ENCODE measurements at places on chromosomes 5 and 9. TPM values are rescaled to one million over a fixed set of nuclear protein-coding genes. Genes with fewer than 3 reads are reported as not detected.

GRCh38 chr9:116674210-116674980, 12.7 kb upstream of the TRIM32 start:
- no peak for DNase-seq

The QRFP gene
- not detected for total RNA-seq

DNA sequence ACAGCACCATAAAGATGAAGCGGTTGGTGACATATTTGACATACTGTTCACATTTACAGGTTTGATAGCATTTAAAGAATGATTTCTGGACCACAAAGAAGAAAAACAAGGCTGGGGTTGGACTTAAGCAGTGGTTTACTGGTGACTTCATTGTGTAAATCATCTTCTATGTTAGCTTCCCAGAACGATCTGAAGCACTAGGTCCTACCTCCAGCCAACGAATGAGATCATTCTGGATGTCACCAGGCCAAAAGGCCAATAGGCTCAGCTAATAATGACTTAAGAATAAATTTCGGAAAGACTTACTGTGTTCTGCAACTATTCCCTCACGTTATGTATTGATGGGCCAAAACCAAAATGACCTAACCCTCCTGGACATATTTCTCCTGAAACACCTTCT, 675.3 kb upstream of the CCNG1 start:
- peak; percentile 39 for DNase-seq

The PCSK5 gene
- total RNA-seq: 13.3 TPM

DNA sequence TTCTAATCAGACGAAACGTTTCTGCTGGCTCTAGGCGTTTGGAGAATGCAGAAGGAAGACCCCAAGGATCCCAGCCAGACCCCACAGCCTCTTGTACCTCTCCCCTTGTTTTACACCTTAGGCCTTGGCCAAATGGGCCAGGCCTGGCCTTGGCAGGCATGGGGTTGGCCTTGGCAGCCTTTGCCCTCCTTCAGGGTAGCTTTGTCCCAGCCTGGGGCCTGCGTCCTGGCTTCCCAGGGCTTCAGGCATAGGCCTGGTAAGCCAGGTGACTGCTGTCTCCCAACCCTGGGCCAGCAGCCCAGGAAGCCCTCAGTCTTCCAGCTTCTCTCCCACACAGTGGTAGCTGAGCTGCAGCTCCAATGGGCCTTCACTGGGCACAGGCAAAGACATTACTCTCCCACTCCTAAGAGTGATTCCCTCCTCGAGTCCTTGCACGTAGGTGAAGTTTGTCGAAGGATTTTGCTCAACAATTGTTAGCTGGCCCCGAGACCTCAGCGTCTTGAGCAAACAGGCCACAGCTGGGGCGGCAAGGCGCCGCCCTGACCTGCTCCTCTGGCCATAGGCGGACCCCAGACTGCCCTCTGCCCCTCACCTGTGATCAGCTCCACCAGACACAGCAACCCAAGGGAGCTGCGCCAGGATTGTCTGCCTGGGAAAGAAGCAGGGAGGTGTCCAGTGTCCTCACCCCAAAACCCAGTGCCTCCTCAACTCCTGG, 1.1 kb upstream of the PITX1 start:
- DNase-seq: peak; percentile 73

DNA sequence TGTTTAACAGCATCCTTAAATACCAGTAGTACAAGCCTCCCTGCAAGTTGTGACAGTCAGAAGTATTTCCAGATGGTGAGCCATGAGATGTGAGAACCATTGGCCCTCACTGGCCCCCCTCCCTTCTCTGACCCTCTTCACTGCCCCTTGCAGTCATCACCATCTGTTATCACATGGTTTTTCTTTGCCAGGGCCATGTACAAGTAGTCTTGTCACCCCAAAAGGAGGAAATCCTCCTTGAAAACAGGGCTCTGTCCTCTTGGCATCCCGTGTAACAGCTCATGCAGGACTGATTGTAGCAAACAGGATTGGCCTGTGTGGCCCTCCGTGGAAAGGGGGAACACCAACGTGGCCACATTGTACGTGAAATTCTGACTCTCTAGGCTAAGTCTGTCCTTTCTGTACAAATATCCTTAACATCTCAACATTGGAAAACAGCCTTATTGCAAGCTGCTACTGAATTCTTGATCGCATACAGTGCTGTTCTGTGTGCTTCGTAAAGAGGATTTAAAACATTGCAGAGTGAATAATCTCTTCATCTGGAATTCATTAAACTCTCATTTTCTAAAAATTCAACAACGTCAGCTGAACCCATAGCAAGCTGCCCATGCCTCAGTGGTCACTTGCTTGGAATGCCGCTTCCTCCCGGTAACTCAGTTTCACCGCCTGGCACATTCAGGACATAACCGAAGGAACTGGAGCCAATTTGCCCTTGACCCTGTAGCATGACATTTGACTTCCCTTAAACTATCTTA, 171.7 kb downstream of the ATPSCKMT start:
- DNase-seq: no peak

The OLFM1 gene
- total RNA-seq: under 0.01 TPM

GRCh38 chr5:35285435-35285834, 55.1 kb upstream of the PRLR start:
- no peak for DNase-seq

- DNase-seq: no peak
These were observed 172.9 kb downstream of the CFAP90 start for GRCh38 chr5:7678030-7678429.

DNA sequence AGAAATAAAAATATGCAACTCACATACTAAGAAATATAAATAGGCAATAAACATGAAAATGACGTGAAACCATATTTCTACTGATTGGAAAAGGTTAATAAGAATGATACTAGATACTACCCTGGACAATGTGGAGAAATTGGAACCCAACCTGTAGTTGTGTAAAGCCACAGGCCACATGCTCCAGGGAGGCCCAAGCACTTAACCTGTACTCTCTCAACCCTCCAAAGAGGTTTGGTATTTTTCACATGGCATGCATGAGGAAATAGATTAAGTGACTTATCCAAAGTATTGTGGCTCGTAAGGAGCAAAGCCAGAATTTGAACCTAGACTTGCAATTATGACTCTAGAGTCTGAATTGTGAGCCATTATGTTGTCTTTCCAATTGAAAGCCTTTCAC, 13.4 kb downstream of the LIFR start:
- DNase-seq: no peak

DNA sequence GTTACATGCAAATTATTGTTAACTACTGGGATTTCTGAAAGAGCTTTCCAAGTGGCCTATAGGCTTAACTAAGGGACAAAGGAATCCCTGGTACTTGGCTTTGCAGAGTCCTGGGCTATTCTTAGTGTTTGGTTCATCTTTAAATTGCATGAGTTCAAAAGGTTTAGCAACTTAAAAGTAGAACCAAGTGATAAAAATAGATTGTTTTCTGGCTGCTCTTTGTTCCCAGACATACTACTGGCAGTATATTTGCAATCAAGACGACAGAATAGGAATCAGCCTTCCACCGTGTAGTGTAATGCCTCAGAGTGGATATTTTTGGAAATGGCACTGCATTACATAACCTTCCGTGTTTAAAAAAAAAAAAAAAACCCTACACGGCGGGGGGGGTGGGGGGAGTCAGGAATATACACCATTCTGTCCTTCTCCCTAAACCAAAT, 1.0 kb downstream of the NREP start:
- DNase-seq: peak; percentile 50

The FGF10 gene
- 1.8 TPM for total RNA-seq

GRCh38 chr9:25918761-25919160, 240.5 kb upstream of the TUSC1 start:
- no peak for DNase-seq

- DNase-seq: no peak
These were observed 167.6 kb upstream of the WWC1 start for GRCh38 chr5:168123631-168124528.

The TMEM174 gene
- not detected for total RNA-seq

GRCh38 chr9:126291925-126292324, 34.7 kb upstream of the MVB12B start:
- no peak for DNase-seq

DNA sequence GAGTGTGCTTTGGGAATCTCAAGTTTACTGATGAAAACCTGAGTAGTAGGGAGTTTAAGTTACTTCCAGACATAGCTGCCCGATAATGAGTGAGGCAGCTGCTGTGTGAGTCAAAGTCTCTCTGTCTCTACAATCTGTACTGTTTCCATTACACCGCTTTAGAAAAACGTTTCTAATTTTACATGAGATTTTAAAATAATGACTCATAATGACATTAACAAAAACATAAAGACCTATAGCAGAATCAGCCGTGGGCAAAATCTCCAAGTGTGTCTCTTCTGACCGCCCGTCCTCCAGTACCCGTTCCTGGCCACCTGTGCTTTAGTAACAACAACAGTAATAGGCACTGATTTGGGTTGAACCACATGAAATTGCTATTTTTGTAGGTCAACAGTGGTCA, 69.6 kb upstream of the PRRC1 start:
- peak; percentile 48 for DNase-seq

The GRIN1 gene
- not detected for total RNA-seq

GRCh38 chr5:83895860-83896259, 175.2 kb upstream of the HAPLN1 start:
- DNase-seq: no peak

- DNase-seq: peak; percentile 95
These were observed 17.4 kb downstream of the GPX3 start for GRCh38 chr5:151037561-151038411.

The FST gene
- total RNA-seq: 215 TPM

The TMEM232 gene
- total RNA-seq: 1.4 TPM

- peak; percentile 58 for DNase-seq
These were observed 103.9 kb downstream of the INSYN2B start for GRCh38 chr5:169876386-169876785.

DNA sequence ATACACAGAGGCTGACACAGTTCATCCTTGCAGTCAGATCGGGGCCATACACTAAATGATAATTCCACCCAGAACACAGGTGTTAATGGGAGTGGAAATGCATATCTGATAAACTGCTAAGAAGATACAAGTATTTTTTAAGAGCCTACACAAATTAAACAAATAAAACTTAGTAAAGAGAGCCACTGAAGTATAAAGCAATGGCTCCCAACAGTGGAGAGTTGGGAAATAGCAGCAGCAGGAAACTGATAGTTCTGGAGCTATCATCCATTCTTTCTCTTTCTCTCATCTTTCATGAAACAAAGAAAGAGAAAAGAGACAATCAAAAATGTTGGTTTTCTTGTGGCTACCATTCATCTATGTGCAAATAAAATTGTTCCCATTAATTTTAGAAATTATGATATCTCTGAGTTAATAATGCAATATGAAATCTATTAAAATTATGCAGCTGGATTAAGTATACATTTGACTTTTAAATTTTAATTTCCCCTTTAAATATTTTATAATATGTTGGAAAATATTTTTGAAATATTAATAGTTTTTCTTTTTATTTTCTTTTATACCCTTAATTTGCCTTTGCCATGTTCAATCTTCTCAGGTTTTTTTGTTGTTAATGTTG, 120.8 kb downstream of the EMB start:
- no peak for DNase-seq

DNA sequence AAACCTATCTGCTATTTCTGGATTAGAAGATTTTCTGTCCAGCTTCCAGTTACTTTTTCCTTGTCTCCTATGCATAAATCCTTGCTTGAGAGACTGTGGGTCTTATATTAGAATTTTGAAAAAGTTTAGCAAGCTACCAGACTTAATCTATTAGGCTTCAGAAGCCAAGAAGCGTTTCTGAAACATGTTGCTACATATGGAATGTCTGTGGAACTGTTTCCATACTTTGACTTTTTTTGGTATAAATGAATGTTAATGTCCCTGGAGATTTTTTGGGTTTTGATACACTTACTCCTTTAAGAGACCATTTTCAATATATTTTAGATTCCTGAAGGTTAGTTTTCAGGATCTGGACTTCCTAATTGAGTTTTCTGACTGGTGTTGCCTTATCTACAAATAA, 191.4 kb upstream of the SGCD start:
- no peak for DNase-seq

GRCh38 chr5:3217771-3218495, 377.7 kb upstream of the IRX1 start:
- DNase-seq: no peak

DNA sequence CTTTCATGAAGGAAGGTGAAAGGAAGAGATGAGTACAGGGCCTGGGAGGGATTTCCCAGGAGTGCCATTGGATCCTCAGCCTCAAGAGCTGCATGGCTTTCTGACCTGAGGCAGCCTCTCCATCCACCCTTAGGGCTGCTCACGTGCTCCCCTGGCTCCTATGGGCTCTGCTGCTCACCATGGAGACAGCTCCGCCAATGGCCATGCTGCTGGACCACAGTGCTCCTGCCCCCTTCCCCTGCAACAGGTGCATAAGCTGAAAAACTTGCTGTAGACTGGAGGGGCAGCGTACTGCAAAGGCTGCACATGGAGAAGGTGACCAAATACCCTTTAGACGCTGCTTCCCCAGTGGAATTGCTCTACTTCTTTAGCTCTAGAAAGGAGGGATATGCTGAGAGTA, 112.7 kb upstream of the PANK3 start:
- DNase-seq: no peak

DNA sequence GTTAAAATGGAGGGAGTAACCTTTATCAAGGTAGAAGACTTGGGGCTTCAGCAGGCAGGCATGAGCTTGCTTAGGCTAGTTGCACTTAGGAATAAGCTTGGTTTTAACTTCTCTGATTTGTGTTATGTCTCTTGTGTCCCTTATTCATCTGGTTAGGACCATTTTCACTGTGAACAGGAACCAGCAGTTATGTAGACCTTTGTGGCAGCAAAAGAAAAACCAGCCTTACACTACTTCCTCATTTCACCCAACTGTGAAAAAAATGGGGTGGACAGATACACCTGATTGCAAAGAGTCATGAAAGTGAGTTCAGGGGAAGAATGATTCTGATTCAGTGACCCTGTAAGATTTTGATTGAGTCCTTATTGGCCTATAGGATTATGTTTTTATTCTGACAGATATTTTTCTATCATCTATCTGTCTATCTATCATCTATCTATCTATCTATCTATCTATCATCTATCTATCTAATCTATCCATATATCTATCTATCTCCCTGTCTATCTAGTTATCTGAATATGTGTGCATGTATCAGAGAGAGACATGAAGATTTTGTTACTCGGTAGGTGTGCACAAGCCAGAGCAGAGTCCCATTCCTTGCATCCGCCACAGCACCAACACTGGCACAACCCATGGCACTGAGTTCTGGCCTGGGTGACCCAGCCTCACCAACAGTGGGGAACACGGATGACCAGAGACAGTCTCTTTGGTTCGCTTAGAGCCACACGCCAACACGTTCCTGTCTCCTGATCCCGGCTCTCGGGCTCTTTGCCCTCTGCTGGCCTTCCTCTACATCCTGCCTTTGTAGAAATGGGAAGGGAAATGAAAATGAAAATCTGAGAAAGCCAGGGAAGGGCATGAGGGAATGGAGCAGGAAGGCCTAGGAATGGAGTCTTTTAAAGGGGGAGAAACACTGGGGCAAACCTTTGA, 1.3 kb upstream of the ZNF366 start:
- DNase-seq: no peak

DNA sequence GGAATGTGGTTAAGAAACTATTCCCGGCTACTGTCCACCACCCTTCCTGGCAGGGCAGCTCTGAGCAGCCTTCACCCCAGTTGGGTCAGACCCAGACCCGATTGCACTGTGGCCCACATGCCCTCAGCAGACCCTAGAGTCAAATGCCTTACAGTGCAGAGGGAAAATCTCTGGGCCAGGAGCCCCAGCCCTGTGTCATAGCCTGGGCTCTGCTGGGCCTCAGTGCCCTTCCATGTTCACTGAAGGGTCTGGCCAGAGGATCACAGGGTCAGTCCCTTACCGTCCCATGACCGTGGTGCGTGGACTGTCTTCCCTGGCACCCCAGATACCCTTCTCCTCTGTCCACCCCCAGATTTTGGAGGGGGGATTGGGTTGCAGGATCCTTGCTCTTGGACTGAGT, 73.5 kb upstream of the COL5A1 start:
- no peak for DNase-seq
